ENCODE measurements at places on chromosomes 13 and 19.

DNA sequence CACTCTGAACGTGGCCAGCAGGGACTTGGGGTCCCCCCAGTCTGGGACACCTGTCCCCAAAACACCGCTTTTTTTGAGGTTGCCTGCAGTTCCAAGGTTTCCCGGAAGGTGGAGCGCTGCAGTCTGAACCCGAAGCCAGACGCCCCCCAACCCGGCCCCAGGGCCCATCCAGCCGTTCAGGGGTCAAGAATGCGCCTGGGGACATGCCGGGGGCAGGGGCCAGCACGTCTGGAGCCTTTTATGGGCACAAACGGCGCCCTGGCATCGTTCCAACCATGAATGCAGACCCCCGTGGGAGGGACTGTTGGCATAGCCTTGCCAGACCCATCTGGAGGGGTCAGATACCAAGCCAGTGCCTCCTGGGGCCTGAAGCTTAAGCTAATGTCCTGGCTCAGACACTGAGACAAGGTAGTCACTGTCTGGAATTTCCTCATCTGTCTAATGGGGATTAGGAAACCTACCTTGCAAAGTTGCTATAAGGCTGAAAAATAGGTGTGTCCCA is 6.9 kb downstream of the S1PR5 start:
- DNase-seq, result peak; percentile 67

- no peak for DNase-seq
These were observed 26.1 kb upstream of the DOCK9 start for GRCh38 chr13:99003851-99004471.

GRCh38 chr19:46824890-46825730 is 25.5 kb downstream of the AP2S1 start:
- peak; percentile 38 for DNase-seq

GRCh38 chr13:27857282-27857681 is 62.5 kb upstream of the PDX1 start:
- DNase-seq, result no peak

DNA sequence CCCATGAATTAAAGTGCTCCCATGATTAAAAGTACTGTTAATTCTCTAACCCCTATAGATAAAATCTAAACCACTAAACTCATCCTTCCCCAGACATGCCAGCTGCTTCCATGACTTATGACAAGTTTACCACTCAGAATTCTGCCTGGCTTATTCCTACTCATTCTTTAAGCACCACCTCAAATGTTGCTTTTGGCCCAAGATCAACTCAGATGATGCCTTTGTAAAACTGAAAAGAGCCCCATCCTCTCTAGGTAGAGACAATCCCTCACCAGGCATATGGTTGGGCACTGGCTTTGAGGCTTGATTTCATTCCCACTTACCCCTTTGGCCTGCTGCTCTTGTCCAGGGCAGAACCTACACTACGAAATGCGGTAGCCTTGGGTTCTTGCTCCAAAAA is 250.0 kb downstream of the DNAJC15 start:
- no peak for DNase-seq

DNA sequence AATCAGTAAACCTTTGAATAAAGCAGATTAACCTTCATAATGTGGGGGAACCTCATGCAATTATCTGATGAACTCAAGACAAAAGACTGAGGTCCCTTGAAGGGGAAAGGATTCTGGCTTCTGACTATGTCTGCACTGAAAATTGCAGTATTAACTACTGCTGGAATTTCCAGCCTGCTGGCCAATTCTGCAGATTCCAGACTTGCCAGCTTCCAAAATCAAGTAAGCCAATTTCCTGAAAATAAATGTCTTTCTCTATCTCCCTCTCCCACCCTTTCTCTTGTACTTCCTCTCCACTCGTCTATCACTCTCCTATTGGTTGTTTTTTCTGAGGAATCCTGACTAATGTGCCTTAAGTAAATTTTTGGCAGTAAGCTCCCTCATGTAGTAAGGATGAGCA is 1479.9 kb upstream of the PRR20A start:
- no peak for DNase-seq

DNA sequence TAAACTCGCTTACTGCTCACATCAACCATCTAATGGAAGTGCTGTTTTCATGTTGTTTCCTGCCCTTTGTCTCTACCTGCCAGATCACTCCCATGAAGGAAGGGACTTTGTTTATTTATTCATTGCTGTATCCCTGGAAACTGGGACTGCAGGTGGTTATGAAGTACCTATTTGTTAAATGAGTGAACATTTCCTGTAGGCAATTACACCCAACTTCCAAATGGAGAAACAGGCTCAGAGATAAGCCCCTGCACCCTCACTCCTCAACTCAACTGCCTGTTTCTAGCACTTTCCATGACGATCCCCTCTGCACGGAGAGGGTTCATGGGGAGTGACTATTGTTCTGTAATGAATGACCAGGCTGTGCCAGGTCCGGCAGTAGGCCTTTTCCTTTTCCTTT is 1.9 kb upstream of the SELENOW start:
- no peak for DNase-seq

- no peak for DNase-seq
These were observed 8.5 kb upstream of the LGALS14 start for GRCh38 chr19:39695759-39696158.

DNA sequence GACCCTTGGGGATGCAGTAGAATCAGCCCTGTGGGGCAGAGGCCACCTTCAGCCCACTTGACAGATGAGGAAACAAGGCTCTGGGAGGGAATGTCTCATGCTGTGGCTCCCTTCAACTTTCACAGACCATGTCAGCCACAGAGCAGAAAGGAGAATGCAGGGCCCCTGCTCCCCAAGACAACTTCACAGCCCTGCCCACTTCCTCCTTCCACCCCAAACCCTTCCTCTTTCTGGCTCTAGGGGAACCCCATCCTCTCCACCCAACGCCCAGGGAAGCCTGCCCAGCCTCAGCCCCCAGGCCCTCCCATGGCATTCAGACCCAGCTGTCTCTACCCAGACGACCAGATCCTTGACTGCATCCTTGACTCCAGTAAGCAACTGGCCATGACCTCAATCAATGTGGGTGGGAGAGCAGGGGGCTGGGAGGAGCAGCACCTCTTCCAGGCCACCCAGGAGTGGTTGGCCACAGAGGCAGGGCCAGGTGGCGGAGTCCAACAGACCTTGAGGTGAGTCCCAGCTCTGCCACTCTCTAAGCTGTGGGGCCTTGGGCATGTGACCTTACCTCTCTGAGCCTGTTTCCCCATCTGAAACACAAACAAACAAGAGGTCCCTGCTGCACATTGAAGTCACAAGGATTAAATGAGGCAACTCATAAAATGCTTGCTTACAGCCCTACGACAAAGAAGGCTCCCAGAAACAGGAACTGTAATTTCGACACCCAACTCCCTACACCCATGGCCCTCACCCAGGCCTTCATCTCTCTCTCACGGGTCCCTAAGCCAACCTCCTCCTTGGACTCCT is 15.8 kb downstream of the DEDD2 start:
- DNase-seq, result peak; percentile 86
